Right atrium auricular region (tissue), 2 donors: ENCODE measurements at places on chromosomes 12 and 14. TPM values are rescaled to one million over a fixed set of nuclear protein-coding genes. Genes with fewer than 3 reads are reported as not detected.

The IFNG-AS1 gene
- 2.7 TPM for total RNA-seq

The RPS6KA5 gene
- total RNA-seq: 5.3 TPM

The SOX5 gene
- 3.9 TPM for total RNA-seq

The HOTAIR gene
- not detected for total RNA-seq

The GRIP1 gene
- 5.3 TPM for total RNA-seq

DNA sequence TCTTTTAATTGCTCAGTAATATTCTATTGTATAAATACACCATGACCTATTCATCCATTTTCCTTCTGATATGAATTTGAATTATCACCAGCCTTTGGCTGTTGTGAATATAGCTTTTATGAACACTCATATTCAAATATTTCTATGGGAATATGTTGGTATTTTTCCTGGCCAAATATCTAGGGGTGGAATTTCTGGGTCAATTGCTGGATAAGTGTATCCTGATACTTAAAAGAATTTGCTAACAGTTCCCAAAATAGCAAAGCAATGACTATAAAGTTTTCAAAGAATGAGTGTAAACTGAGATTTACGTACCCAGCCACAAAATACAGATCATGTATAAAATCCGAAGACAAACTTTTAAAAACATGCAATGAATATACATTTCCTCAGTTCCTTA, 148.7 kb upstream of the CLEC14A start:
- DNase-seq: no peak

GRCh38 chr12:5073054-5073453, 29.4 kb downstream of the KCNA5 start:
- no peak for DNase-seq

- DNase-seq: no peak
Measured at GRCh38 chr14:96105089-96105925, 66.1 kb downstream of the C14orf132 start.

DNA sequence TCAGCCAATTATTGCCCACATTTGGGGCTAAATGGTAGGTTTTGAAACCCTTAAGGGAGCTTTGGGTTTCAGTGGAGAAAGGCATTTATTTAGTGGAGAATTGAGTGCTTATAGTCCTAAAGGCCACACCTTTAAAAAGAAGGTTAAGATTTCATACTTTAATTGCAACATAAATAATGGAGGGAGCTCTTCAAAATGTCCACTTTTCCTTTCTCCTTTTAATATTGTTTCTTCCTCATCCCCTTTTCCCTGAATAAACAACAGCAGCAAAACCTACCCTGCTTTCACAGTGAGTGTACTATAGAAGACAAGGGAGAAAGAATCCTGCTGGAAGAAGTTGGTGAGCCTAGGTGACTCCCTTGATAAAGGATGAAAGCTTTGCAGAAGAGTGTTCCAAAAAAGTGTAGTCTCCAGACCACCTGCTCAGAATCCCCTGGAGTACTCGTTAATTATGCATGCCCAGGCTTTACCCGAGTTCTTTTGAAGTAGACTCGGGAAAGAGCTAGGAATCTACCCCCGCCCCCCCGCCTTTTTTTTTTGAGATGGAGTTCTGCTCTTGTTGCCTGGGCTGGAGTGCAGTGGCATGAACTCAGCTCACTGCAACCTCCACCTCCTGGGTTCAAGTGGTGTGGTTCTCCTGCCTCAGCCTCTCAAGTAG, 11.5 kb upstream of the EID3 start:
- no peak for DNase-seq

DNA sequence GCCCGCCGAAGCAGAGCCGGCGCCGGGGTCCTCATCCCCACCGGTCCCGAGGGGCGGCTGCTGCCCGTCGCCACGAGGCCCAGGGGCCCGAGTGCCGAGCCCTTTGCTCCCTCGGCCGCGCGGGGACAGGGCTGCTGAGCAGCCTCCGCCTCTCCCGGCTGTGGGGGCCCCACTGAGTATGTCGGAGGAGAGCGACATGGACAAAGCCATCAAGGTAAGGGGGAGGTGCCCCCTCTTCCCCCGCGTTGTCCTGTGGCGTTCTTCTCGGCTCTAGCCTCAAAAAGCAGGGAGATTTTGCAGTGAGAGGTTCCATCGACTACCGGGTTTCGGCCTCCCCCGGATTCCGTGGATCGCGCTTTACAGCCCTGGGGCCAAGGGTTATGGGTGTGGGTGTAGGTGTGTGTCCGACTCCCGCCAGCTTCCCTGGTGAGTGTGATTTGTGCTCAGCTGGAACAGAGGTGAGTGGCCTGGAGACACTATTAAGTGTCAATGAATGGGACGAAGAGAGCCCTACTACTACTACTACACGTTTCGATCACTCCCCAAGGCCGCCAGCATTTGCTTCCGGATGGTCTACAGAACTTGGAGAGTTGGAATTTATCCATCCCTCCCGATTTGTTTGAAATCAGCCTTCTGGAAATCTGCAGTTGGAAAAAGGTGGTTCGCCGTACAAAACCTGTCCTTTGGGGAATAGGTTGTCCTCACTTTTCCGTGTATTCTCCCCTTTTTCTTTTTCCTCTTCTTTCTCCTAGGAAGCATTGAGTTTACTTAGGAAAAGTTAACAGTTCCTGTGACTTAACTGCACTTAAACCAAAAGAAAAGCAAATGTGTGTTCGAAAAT, 748 bp downstream of the MAPKAPK5 start:
- no peak for DNase-seq
